Cerebellar nuclear complex (tissue), 1 donor: ENCODE measurements at places on chromosomes 7 and 10.

DNA sequence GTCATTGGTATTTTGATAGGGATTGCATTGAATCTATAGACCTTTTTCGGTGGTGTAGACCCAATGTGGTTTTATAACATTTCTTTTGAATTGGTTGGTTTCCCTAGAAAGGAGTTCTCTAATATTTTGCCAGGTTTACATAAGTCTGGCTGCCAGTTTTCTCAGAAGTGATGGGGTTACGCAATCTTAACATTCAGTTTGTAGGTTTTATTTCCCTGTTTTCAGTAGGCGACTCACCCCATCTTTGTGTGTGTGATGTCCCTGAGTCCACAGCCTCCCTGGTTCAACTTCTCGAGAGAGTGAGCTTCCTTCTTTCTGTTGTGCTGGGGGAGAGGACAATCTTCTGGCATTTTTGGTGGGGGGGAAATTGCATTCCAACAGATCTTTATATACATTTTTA lies 9.6 kb upstream of the KIF5B start:
- DNase-seq, result no peak

- no peak for DNase-seq
Measured at GRCh38 chr7:70421319-70421718, 710.6 kb upstream of the GALNT17 start.

GRCh38 chr7:50226669-50227068 lies 77.8 kb upstream of the IKZF1 start:
- no peak for DNase-seq

GRCh38 chr7:38127216-38128207 lies 50.5 kb upstream of the STARD3NL start:
- no peak for DNase-seq

DNA sequence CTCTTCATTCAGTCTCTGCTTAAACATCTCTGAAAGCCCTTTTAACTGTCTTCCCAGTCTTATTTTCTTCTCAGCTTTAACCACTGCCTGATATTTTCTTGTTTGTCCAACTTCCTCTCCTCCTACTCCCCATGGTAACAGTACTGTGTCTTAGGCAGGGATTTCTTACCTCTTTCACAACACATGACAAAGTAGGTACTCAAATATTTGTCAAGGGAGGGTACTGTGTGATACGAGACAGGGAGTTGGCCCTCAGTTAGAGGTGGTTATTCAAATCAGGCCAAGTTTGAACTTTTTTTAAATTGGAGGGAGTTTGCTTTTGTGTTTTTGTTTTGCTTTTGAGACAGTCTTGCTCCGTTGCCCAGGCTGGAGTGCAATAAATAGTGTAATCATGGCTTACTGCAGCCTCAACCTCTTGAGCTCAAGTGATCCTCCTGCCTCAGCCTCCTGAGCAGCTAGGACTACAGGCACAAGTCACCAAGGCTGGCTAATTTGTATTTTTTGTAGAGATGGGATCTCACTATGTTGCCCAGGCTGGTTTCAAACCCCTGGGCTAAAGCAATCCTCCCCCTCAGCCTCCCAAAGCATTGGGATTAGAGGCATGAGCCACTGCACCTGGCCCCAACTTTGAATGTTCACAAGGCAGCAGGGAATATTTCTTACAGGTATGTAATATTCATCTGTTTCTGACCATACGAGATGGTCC lies 2.5 kb upstream of the KPNA7 start:
- DNase-seq, result no peak

DNA sequence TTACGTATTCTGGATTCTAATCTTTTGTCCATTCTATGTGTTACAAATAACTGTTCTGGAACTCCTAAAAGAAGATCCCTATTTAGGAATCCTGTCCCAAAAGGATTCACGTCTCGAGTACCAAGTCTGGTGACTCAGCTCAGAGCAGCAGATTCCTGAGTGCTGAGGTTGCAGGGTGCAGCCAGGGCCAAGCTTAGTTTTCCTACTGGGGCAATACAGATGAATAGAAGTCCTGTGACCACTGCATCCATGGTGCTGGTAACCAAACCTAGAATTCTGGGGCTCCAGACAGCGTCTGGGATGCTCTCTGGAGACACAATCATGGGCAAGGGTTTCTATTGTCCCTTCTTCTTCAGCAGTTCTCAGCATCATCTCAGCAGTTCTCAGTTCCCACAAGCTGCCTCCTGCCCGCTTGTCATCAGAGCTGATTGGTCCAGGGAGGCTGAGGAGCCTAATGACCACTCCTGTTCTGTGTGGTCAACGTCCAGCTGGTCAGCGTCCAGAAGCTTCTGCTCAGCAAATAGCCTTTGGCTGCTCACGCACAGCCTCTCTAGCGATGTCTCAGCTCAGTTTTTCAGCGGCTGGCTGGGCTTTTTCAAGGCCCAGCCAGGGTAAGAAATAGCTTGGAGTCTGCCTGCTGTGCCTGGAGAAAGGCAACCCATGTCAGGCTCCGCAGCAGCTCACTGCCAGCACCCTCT lies 50.4 kb upstream of the C7orf33 start:
- no peak for DNase-seq

- DNase-seq, result no peak
Measured at GRCh38 chr10:95513941-95514392, 47.2 kb downstream of the SORBS1 start.

- DNase-seq, result no peak
Measured at GRCh38 chr7:21542891-21543527, at the start of gene DNAH11. DNAH11 (plus strand) TSS chr7:21543039; CDS start chr7:21543246, 207 bp downstream.

- no peak for DNase-seq
Measured at GRCh38 chr10:67262675-67263074, 336.8 kb downstream of the LRRTM3 start.

GRCh38 chr7:30727061-30727945 lies 24.6 kb upstream of the INMT start:
- DNase-seq, result no peak

- DNase-seq, result no peak
Measured at GRCh38 chr10:118873091-118873737, 118.4 kb upstream of the CACUL1 start.

GRCh38 chr10:110442746-110443145 lies 55.0 kb upstream of the DUSP5 start:
- DNase-seq, result no peak

GRCh38 chr7:99221866-99222265 lies 14.0 kb upstream of the KPNA7 start:
- DNase-seq, result no peak

DNA sequence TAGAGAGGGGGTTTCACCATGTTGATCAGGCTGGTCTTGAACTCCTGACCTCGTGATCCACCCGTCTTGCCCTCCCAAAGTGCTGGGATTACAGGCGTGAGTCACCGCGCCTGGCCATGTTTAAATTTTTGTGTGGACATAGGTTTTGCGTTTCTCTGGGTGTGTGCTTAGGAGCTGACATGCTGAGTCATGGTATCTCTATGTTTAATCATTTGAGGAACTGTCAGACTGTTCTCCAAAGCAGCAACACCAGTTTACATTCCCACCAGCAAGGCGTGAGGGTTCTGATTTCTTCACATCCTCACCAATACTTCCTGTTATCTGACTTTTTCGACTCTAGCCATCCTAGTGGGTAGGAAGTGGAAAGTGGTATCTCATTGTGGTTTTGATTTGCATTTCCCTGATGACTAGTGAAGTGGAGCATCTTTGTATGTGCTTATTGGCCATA lies 153.7 kb downstream of the DNAJB6 start:
- DNase-seq, result no peak

DNA sequence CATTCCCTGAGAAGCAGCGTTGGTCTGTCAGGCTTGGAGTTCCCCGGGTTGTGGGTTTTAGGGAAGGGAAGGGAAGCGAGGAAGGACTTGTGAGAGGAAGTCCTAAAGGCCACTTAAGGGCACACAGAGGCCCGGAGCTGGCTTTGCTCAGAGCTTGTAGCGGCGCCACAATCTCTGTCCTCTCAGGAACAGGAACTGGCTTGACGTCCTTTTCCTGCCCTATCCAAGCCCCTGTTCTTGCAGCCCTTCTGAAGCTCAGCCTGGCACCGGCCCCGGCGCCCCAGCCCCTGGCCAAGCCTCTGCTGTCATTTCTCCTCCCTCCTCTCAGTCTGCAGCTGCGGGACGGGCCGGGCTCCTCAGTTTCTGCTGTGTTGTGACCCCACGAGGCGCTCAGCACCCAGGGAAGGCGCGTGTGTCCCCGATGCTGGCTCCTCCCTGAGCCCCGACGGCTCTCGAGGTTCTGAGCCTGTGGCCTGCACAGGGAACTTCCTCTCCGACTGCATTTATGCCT lies at the start of gene GIMAP8:
Gene GIMAP8 (plus strand): TSS at position 140 of the 511 bp plus-strand sequence. CDS start 16,069 bp downstream, outside the sequence.
- DNase-seq, result no peak

DNA sequence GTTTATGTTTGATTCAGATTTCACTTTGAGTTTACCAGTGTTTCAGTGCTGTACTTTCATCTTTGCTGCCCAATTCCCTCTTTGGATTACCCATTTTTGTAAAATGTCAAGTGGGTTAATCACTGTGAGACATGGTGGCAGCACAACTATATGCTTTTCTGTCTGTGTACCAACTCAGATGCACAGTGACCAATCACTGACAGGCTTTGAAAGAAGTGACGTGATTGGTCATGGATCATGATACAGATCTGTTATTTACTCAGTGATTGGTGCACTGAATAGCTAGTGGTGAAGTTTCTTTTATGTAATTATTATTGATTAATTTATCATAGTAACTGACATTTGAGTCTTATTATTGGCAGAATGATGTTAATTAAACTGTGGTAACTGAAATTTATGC lies 126.9 kb downstream of the SDK1 start:
- no peak for DNase-seq

GRCh38 chr10:5965266-5965665 lies 12.1 kb downstream of the IL15RA start:
- no peak for DNase-seq

DNA sequence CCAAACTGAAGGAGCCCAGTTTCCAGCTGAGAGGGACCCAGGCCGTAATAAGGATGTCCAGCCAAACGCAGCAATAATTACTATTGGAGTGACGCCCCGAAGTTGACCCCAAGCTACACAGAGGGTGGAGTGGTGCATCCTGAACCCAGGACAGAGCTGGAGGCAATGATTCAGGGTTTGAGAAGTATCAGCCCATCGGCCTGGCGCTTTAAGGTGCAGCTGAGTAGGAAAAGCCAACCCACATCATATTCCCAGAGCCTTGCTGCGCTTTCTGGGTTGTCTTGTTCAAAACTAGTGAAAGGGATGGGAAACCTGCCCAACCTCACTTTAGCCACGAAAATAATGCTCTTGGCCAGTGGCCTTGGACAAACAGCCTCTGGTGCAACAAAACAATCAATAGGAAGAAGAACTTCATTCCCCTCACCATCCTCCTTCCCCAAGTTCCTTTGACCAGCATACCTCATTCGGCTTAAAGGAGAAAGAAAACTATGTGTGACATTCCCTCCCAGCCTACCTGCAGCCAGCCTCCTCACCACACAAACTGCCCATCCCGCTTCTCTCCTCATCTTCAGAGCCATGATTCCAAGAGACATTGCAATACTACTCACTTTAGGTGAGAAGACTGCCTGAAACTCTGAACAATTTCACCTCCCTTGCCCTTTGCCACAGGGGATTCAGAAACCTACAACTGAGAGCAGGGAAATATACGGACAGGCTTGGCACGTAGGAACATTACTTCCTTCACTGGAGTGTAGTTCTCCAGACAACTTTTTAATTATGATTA lies 217.2 kb upstream of the MKLN1 start:
- no peak for DNase-seq

DNA sequence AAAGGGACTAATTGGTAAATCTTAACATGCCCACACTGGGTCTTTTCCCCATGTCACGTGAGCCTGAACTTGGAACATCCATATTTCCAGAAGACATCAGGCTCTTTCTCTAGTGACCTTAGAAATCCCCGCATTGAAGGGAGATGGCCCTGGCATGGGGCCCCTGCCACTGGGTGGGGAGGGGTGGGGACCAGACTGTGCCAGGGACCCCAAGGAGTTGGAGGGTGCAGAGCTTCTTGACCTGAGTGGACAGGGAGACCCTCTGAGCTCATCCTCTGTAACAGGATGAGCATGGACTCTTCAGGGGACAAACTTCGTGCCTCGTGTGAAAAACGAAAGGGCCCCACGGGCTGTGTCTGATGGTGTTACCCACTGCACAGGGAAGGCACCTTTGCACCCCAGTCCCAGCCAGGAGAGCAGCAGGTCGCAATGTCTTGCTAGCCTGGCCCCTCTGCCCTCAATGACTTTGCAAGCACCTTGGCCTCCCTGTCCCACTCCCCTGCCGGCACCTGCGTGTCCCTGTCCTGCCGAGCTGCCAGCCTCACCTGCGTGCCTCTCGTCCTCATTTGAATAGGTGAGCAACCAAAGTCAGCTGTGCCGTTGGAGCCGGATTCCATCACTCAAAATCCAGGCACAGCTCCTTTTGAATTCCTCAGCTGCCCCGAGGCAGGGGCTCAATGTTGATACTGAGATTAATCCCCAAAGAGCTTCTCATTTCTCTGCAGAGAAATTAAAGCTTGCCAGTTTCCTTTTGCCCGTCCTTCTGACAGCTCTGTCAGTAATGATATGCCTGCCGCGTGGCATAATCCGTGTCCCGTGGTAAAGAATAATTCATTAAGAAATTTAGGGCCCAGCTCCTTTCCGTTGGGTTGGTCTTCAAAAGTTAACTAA lies 234.9 kb downstream of the EBF3 start:
- DNase-seq, result no peak

- DNase-seq, result no peak
Measured at GRCh38 chr10:93469454-93469853, 12.7 kb downstream of the MYOF start.

DNA sequence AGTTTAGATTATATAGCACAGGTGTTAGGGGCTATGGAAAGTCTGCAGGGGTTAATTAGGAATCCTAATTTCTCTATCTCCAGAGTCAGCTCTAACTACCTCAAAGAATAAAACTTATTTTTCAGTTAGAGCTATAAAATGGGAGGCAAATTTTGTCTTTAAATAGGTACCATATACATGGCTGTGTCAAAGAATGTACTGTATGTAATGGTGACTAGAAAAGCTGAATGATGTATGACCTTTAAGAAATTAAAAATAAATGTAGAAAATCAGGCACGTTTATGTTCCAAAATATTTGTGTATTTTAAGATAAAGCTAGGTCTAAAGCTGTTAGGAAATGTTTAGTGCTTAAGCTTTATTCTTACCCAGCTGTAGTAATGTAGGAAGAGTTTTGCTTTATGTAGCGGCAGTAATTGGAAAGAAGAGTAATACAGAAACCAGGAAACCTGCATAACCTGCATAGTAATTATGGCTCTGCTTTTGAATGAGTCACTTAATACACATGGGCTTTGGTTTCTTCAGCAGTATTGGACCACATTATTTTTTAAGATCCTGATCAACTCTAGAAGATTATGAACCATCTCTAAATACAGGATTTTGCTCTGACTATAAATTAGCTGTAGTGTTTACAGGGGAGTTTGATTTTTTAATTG lies 85.0 kb downstream of the KMT2E start:
- DNase-seq, result no peak

- no peak for DNase-seq
Measured at GRCh38 chr7:158256091-158256816, 331.4 kb downstream of the PTPRN2 start.

DNA sequence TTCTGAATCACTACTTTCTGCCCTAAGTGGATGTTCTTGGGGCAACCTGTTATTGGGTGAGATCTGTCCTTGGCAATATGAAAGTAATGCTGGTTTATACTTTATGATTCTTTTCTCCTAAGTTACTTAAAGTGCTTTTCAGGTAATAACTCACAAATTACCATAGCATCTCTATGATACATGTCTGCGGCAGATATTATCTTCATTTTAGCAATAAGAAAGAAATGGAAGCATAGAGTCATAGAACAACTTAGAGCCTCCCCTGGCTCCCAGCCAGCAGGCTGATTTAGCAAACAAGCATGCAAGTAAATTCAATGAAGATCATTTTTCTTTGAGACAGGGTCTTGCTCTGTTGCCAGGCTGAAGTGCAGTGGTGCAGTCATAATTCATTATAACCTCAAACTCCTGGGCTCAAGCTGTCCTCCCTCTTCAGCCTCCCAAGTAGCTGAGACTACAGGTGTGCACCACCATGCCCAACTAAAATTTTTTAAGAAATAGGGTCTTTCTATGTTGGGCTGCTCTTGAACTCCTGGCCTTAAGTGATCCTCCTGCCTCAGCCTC lies 38.1 kb upstream of the GRM8 start:
- no peak for DNase-seq
